ENCODE measurements at places on chromosomes 1 and 21.

DNA sequence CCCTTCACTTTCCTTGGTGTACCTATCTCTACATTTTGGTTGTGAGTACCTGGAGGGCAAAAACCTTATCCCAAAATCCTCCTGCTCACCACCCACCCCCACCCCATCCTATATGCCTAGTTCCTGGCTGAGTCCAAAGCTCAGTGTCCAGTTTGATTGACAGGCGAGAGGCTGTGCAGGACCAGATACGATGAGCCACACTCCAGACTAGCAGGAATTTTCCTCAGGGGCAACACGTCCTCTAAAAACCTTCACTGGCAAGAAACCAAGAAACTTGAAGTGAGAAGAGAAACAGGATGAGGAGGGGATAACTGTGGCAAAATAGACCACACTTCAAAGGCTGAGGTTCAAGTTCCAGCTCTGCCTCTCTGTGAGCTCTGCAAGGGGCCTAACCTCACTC lies 1.1 kb upstream of the SLAMF8 start:
- no peak for DNase-seq

DNA sequence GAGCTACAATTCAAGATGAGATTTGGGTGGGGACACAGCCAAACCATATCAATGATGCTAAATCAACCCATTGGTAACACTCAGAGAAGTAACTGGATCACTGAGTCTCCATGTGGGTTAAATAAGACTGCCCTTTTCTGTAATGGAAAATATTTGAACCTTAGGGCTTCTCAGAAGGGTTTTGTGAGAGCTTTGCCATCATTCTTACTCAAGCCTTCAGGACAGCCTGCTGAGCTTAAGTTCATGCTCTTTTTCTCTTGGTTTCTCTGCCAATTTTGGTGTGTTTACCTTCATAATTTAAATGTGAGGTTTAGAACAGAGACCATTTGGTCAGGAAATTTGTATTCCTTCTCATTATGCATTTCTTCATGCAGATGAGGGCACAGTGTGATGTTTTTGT lies 74.7 kb downstream of the DISC1 start:
- no peak for DNase-seq

- DNase-seq = no peak
Measured at GRCh38 chr1:168613038-168613451, 36.6 kb downstream of the XCL1 start.

- peak; percentile 16 for DNase-seq
Measured at GRCh38 chr1:11948822-11949458, 14.4 kb downstream of the PLOD1 start.

DNA sequence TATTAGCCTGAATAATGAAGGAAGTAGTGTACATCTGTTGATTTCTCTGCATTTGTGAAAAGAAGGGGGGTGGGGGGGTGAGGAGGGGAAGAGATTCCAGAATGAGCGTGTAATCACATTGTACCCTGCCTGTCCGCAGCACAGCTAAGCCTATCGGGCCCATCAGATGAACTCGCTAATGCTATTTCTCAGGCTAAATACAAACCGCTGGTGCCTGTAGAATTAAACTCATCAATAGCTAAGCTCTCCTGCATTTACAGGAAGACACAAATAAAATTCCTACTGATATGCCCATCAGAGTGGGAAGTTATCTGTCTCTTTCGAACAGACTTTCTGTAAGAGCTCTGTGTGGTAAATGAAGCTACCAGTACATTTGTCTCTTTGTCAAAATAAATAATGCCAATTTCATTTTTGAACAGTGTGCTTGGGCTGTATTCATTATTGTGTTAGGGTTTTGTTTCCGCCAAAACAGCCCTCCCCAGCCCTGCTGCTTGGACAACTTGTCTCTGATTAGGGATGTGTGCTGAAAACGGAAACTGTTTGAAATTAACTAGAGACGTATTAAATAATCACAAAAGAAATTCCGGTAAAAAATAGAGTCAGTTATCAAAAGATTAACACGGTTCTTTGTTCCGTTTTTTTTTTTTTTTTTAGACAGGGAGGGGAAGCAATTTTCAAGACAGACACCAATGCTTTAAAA lies 305.4 kb downstream of the TTLL7 start:
- no peak for DNase-seq

DNA sequence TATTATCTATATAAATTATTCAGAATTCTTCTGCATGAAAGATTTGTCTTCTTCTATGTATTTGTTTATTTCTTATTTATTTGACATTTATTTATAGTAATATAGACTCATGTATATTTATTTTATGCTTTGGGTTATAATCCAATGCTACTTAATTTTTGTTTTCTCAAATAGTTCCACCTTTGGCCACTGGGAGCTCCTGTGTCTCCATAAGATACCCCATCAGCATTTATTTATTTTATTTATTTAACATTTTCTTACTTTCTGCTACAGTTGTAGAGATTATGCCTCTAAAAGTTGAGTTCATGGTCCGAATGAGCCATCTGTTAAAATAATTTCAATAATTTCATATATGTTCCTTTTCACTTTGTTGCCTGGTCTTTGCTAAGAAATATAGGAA lies 289.4 kb downstream of the ADGRL2 start:
- no peak for DNase-seq

All from suppressor macrophage treated with lipopolysaccharide for 1 hour (primary cell).